ENCODE measurements at places on chromosomes 7 and 10. TPM values are rescaled to one million over a fixed set of nuclear protein-coding genes. Genes with fewer than 3 reads are reported as not detected.

GRCh38 chr10:93911866-93912265, 18.1 kb downstream of the SLC35G1 start:
- H3K36me3 ChIP-seq, result peaks cover 7% of the 10 kb centered on the region
- H3K4me1 ChIP-seq, result peaks cover 3% of the 10 kb centered on the region
- H3K27me3 ChIP-seq, result no peaks in the 10 kb centered on the region

DNA sequence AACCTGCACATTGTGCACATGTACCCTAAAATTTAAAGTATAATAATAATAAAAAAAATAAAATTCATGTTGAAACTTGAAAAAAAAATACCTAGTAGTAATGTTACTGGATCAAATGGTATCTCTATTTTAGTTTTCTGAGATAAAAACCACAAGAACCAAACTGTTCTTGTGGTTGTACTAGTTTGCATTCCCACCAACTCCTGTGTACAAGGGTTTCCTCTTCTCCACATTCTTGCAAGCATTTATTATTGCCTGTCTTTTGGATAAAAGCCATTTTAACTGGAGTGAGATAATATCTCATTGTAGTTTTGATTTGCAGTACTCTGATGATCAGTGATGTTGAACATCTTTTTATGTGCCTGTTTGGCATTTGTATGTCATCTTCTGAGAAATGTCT, 177.7 kb downstream of the KIF20B start:
- H3K4me1 ChIP-seq, result no peaks in the 10 kb centered on the region
- no peak overlapping the region for H3K4me3 ChIP-seq
- no peaks in the 10 kb centered on the region for H3K27me3 ChIP-seq
- DNase-seq, result no peak
- H3K27ac ChIP-seq, result no peak overlapping the region

- no peak overlapping the region for H3K27ac ChIP-seq
- no peaks in the 10 kb centered on the region for H3K27me3 ChIP-seq
- H3K4me3 ChIP-seq, result no peak overlapping the region
- H3K4me1 ChIP-seq, result no peaks in the 10 kb centered on the region
- no peak for DNase-seq
Measured at GRCh38 chr10:78644550-78644949, 424.2 kb upstream of the ZMIZ1 start.

DNA sequence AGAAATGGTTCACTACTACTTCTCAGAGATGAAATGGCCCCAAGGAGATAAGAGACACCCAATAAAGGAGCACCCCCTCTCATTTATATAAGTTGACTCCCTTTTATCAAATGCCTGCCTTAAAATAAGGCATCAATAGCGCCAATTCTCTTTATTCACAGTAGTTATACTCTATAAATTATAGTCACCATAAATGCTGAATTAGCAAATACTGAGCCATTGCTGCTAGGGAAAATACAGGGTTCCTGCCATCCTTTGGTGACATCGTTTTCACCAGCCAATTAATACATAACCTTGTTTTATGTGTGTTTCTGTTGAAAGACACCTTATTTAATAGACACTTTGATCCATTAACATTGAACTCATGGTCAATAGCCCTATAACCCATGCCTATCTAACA, 28.6 kb downstream of the DCLRE1C start:
- no peak overlapping the region for H3K4me3 ChIP-seq
- DNase-seq, result no peak
- no peaks in the 10 kb centered on the region for H3K4me1 ChIP-seq
- H3K27me3 ChIP-seq, result no peaks in the 10 kb centered on the region
- H3K36me3 ChIP-seq, result peaks cover 100% of the 10 kb centered on the region

- no peaks in the 10 kb centered on the region for H3K27me3 ChIP-seq
- H3K4me3 ChIP-seq, result no peak overlapping the region
- no peak for DNase-seq
Measured at GRCh38 chr7:35987016-35987415, 166.0 kb upstream of the EEPD1 start.

DNA sequence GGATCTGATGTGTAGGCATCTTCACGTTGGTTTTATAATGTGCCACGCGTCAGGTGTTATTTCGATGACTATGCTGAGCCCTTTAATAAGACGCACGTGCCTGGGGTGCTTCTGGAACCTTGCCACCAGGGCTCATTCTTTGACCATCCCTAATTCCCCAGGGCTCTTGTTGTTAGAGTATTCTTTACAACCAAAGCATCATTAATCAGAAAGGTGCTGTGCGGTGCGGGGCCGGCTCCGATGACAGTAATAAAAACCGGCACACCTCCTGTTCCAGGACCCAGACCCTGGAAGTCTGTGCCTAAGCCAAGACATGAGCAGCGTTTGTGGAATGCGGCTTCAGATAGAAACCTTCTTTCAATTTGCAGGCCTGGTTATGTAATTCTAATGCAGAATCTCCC, 58.4 kb downstream of the MGMT start:
- H3K4me3 ChIP-seq, result no peak overlapping the region
- H3K27me3 ChIP-seq, result no peaks in the 10 kb centered on the region
- H3K36me3 ChIP-seq, result no peaks in the 10 kb centered on the region

DNA sequence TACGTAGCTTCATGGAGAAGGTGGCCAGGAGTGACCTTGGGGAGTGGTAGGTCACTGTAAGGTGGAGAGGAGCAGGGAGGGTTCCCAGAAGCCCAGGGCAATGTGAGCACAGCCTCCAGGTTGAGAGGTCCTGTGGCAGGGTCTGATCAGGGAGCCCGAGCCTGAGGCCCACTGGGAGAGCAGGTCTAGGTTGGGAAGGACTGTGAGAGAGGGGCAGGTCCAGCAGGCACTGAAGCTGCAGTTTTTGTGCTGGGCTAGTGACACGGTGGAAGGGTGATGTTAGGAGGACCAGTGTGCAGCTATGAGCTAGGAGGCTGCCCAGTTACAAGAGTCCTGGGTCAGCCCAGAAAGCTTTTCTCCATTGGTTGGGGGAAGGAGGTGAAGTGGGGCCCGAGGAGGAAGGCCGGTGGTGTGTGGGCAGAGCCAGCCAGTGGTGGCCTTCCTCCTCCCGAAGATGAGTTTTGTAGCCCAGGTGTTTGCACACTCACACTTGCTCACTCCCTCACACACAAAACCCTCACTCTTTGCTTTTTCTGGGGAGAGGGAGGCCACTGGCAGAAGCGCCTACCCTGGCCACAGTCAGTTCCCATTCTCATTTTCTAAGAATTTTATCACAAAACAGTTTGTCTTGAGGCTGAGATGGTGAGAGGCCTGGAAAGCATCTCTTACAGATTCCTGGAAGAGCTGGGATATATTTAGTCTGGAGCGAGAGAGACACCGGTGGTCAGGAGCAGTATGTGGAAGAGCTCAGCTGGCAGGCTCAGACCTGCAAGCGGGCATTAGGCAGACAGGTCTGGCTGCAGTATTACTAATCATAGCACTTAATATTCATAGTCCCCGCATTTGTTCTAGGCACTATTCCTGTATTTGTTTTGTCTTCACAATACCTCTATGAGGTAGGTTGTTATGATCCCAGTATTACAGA, 57.1 kb downstream of the ZNF467 start:
- H3K4me1 ChIP-seq, result peaks cover 33% of the 10 kb centered on the region
- peak overlapping the region; percentile 82 for H3K27ac ChIP-seq
- H3K27me3 ChIP-seq, result no peaks in the 10 kb centered on the region
- H3K4me3 ChIP-seq, result peak overlapping the region; percentile 82
- no peak for DNase-seq

GRCh38 chr10:23399701-23400144, 39.2 kb upstream of the OTUD1 start:
- H3K27me3 ChIP-seq, result no peaks in the 10 kb centered on the region
- no peak overlapping the region for H3K4me3 ChIP-seq
- H3K36me3 ChIP-seq, result no peaks in the 10 kb centered on the region
- DNase-seq, result no peak
- peak overlapping the region; percentile 94 for H3K27ac ChIP-seq

DNA sequence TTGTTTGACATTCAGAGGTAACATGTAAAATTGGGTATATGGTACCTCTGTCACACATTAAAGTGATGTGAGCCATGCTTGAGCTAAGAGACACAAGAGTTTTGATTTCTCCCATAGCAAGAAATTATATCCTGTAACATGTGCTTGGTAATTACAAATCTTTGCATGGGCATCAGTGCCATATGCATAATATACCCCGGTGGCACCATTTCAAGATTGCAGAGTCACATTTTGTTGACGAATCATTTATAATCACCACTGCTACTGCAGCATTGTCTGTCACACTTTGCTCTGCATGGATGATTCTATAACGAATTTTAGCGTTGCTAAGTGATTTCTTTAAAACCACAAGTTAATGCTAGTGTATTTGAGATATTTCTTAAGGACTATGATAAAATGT, 443.7 kb upstream of the LRRN3 start:
- no peaks in the 10 kb centered on the region for H3K4me1 ChIP-seq
- H3K27ac ChIP-seq, result no peak overlapping the region
- no peaks in the 10 kb centered on the region for H3K27me3 ChIP-seq
- H3K4me3 ChIP-seq, result no peak overlapping the region
- H3K36me3 ChIP-seq, result no peaks in the 10 kb centered on the region
- DNase-seq, result no peak

DNA sequence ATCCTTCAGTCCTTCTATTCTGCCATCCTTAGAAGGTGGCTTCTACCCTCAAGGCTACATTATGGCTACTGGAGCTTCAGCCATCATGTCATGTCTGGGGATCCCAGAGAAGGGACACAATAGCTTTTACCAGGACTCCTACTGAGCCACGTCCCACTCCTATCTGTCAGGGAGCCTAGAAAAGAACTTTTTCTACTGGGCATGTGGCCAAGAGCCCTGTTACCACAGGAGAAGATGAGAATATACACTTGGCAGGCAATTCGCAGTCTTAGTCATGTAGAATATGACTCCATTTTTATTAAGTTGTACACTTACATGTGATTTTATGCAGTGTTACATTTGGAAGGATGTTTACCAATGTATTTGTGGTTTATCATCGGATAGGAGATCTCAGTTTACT, 64.6 kb upstream of the KCNMA1 start:
- H3K27me3 ChIP-seq, result no peaks in the 10 kb centered on the region
- no peak for DNase-seq
- H3K4me3 ChIP-seq, result no peak overlapping the region
- no peaks in the 10 kb centered on the region for H3K36me3 ChIP-seq
- no peak overlapping the region for H3K27ac ChIP-seq

GRCh38 chr10:44195112-44196007, 189.5 kb downstream of the CXCL12 start:
- peaks cover 13% of the 10 kb centered on the region for H3K4me1 ChIP-seq
- no peak overlapping the region for H3K4me3 ChIP-seq
- peak; percentile 44 for DNase-seq
- H3K27ac ChIP-seq, result no peak overlapping the region
- no peaks in the 10 kb centered on the region for H3K36me3 ChIP-seq

DNA sequence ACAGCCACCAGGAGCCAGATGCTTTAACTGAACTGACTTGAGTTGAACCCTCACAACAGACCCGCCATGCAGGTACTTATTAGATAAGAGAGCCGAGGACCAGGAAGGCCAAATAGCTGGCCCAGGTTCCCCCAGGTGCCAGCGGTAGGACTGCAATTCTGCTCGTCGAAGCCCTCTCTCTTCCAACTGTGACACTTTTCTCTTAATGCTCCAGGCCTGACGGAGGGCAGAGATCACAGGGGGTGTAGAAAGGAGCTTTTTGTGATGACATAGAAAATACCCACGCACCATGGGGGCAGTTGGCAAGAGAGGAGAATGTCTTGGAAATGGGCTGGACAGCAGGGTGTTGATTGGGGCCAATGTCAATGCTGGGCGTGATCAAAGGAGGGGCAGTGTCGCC, 208.5 kb downstream of the PLXNA4 start:
- no peak for DNase-seq
- no peaks in the 10 kb centered on the region for H3K4me1 ChIP-seq
- no peak overlapping the region for H3K4me3 ChIP-seq
- H3K27ac ChIP-seq, result no peak overlapping the region
- no peaks in the 10 kb centered on the region for H3K36me3 ChIP-seq

GRCh38 chr10:35447693-35448407, 111.5 kb downstream of the CCNY start:
- H3K36me3 ChIP-seq, result no peaks in the 10 kb centered on the region
- no peaks in the 10 kb centered on the region for H3K27me3 ChIP-seq
- peak overlapping the region; percentile 81 for H3K27ac ChIP-seq
- DNase-seq, result peak; percentile 83
- peaks cover 54% of the 10 kb centered on the region for H3K4me1 ChIP-seq

GRCh38 chr7:135981958-135982646, 4.9 kb upstream of the MTPN start:
- H3K27ac ChIP-seq, result no peak overlapping the region
- no peaks in the 10 kb centered on the region for H3K27me3 ChIP-seq
- DNase-seq, result no peak
- no peak overlapping the region for H3K4me3 ChIP-seq

Gene FEZF1
- not detected for polyA plus RNA-seq

Gene SRGN
- polyA plus RNA-seq, result 26.6 TPM

Gene JAZF1
- 7.3 TPM for polyA plus RNA-seq

Gene FFAR4
- not detected for polyA plus RNA-seq

Gene NEUROD6
- polyA plus RNA-seq, result not detected

Gene HOXA1
- polyA plus RNA-seq, result not detected

Gene CNNM1
- polyA plus RNA-seq, result 0.19 TPM

Gene GLCCI1
- polyA plus RNA-seq, result 2.6 TPM

Data from stomach (tissue), 19 donors.